ENCODE measurements at places on chromosomes 7 and 10. TPM values are rescaled to one million over a fixed set of nuclear protein-coding genes. Genes with fewer than 3 reads are reported as not detected.

The PRKCQ gene
- polyA plus RNA-seq, result 55.3 TPM

DNA sequence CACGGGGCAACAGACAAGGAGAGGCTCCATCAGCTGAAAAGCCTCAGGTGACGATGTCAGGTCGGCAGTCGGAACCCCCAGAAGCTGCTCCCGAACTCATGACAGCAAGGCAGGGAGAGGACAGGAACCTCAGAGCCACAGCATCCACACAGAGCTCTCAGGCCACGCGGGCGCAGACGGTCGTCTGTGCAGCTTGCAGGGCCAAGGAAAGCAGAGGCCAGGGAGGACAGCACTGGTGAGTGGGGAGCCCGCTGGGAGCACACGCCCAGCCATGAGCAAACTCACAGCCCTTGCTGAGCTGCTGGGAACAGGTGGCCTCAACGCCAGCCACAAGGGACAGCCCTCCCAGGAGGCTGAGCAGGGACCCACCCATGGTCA lies 138.9 kb downstream of the MAD1L1 start:
- no peak overlapping the region for H3K27ac ChIP-seq
- no peaks in the 10 kb centered on the region for H3K36me3 ChIP-seq
- H3K27me3 ChIP-seq, result no peaks in the 10 kb centered on the region
- no peak for DNase-seq
- peaks cover 17% of the 10 kb centered on the region for H3K4me1 ChIP-seq

The ZNF804B gene
- not detected for polyA plus RNA-seq

DNA sequence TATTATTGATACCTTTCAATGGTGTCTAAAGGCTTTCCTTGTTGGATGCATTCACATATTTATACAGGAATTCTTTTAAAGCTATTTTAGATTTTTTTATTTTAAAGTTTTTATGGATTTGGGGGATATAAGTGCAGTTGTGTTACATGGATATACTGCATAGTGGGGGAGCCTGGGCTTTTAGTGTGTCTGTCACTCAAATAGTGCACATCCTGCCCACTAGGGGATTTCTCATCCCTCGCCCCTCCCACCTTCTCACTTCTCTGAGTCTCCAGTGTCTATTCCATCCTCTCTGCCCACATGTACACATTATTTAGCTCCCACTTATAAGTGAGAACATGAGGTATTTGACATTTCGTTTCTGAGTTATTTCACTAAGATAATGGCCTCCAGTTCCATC lies 154.0 kb upstream of the MKI67 start:
- no peak overlapping the region for H3K27ac ChIP-seq
- H3K27me3 ChIP-seq, result peaks cover 9% of the 10 kb centered on the region
- DNase-seq, result no peak
- no peak overlapping the region for H3K4me3 ChIP-seq
- no peaks in the 10 kb centered on the region for H3K4me1 ChIP-seq
- H3K36me3 ChIP-seq, result no peaks in the 10 kb centered on the region

GRCh38 chr10:42973411-42973810 lies 103.5 kb upstream of the RET start:
- H3K27me3 ChIP-seq, result no peaks in the 10 kb centered on the region
- no peaks in the 10 kb centered on the region for H3K36me3 ChIP-seq
- no peaks in the 10 kb centered on the region for H3K4me1 ChIP-seq

The TMEM270 gene
- not detected for polyA plus RNA-seq

DNA sequence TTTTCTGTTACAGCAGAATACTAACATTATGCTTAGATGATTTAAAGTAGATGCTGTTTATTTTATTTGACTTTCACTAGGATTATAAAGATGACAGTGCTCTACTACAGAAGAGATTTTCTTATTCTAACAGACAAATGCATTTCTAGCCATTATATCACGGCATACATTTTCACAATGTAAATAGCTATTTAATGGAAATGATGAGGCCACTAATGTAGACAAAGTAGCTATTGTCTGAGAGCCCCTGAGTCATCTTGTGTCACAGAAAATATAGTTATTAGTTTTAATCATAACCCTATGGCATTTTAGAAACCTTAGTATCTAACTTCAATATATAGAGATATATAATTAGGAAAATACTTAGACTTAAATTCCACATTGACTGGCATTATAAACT lies 158.0 kb upstream of the AHR start:
- H3K36me3 ChIP-seq, result no peaks in the 10 kb centered on the region
- H3K27ac ChIP-seq, result no peak overlapping the region
- DNase-seq, result no peak

The CTAGE4 gene
- 0.15 TPM for polyA plus RNA-seq

DNA sequence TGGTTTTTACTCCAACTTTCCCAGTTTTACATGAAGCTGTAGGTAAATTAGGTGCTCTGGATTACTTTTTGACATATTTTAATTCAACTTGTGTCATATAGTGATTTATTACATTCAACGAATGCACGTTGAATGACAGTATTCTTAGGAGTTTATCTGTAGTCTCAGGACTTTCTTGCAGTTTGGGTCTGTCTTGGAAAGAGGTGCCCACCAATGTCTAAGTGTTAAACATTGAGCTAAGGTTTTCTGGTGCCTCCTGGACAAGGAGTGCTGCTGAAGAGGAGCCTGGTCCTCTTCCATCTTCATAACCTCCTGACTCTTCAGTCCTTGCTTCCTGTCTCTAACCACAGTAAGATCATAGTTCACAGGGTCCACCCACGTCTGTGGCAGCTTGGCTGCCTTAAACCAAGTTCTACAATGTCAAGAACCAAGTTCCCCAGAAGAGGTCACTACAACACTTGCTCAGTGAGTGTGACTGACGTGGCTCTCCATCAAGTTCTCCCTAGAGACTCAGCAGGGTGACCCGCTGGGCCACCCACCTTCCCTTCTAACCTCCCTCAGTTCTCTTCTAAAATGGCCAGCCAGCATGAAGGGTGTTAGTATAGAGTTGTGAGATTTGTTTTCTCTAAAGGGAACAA lies 6.1 kb downstream of the NPY start:
- no peak overlapping the region for H3K27ac ChIP-seq
- no peaks in the 10 kb centered on the region for H3K27me3 ChIP-seq
- peaks cover 3% of the 10 kb centered on the region for H3K4me1 ChIP-seq
- H3K4me3 ChIP-seq, result no peak overlapping the region

GRCh38 chr10:125859128-125859817 lies 21.8 kb downstream of the DHX32 start:
- no peaks in the 10 kb centered on the region for H3K27me3 ChIP-seq
- no peak for DNase-seq
- no peak overlapping the region for H3K27ac ChIP-seq
- no peaks in the 10 kb centered on the region for H3K36me3 ChIP-seq
- H3K4me3 ChIP-seq, result no peak overlapping the region

GRCh38 chr10:33381451-33382215 lies 47.2 kb upstream of the NRP1 start:
- no peak for DNase-seq
- H3K27ac ChIP-seq, result no peak overlapping the region

Measured in CD8-positive, alpha-beta memory T cell (primary cell).